Posterior cingulate gyrus (tissue), 11 donors: ENCODE measurements at places on chromosomes 1 and 21.

GRCh38 chr1:181089017-181089675 lies 646 bp downstream of the IER5 start:
- no peak for DNase-seq

- DNase-seq = no peak
These were observed 2.2 kb downstream of the IER5 start for GRCh38 chr1:181090641-181091126.

- no peak for DNase-seq
These were observed 172.7 kb downstream of the RASAL2 start for GRCh38 chr1:178266619-178267066.

DNA sequence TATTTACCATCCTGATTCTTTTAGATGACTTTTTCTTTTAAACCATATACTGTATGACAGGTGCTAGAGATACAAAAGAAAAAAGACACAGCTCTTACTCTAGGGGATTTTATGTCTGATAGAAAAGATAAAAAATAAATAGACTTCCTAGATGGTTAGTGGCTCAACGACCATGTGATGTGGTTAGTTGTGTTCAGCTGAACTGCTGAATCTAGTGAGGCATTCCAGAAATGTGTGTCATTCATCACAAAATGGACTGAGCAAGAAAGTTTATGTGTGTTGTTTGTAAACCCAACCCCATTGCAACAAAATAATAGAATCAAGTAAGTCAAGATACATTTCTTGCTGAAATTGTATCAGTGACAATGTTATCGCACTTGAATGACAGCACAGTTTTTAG lies 205.8 kb upstream of the LYPLAL1 start:
- no peak for DNase-seq

GRCh38 chr1:14786109-14786675 lies 187.7 kb downstream of the KAZN start:
- no peak for DNase-seq

- DNase-seq = no peak
These were observed 55.0 kb downstream of the NID1 start for GRCh38 chr1:236009857-236010256.

- DNase-seq = no peak
These were observed 3.1 kb downstream of the CTXND2 start for GRCh38 chr1:150890033-150890416.

DNA sequence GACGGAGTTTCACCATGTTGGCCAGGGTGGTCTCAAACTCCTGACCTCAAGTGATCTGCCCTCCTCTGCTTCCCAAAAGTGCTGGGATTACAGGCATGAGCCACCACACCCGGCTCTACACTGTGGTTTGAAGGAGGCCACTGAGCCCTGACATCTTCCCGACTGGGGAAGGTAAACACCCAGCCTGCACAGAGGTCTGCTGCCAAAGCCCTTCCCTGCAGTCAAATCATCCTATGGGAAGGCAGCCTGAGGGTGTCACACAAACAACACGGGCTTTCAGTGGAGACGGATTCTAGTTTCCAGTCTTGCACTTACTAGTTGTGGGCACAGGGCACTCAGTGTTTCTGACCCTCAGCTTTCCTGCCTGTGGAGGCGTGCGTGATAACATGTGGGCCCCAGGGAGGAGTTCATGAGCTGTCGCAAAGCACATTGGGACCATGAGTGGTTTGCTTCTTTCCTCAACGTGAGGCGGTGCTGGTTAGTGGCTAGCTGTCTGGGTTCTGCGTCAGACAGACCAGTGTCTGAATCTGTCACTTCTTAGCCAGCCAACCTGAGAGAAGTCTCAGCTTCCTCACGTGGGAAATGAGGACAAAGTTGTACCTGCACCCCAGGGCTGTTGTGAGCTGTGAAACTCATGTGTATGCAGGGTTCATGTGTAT lies 21.5 kb upstream of the OPRD1 start:
- DNase-seq = no peak

DNA sequence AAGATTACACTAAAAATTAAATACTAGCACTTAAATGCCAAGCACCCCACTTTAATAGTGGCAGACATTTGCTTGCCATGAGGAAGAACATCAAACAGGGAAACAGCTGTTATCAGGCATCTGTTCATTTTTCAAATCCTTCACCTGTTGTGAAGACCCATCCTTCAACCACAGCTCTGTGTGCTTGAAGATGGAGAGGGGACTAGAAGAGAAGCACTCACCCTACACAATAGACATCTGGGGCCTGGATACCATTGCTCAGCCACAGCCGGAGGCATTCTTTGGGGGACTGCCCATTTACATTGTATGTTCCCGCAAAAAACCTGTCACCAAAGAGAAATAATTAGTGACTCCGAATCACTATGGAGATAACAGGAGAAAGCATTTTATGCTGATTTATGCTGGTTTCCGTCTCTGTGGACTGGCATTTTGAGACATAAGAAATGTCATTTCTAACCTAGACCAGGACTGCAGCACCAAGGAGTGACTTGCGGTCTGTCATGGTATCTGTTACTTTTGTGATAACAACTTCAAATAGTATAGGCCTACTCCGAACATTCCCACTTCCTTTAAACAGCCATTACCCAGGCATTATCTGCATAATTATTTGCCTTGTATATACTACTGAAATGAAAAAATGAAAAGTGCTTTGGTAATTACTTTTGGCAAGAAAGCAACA lies 28.8 kb upstream of the MTF1 start:
- no peak for DNase-seq

- DNase-seq = no peak
These were observed 36.4 kb upstream of the COL6A2 start for GRCh38 chr21:46061518-46061917.

GRCh38 chr1:19560480-19560879 lies 75.1 kb upstream of the CAPZB start:
- no peak for DNase-seq

DNA sequence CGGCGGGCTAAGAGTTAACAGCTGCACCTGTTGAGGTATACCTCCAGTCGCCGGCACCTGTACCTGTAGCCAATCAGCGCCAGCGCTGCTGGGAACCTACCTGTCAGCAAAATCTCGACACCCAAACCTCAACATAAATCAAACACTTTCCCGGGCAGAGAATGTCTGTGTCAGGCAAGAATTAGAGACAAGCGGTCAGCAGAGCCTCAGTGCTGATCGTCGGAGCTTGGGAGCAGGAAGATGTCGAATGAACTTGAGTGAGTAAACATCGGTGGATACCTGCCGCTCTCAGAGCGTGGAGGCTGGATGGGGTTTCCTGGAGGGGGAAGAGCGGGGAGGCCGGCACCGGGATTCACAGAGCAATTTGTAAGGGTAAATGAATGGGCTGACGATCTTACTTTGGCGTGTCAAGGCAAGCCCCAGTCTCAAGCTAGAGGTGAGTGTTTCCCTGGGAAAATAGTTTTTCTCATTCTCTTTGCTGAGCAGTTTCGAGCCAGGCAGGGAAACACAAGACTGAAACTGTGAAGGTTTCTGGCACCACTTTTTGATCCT lies at the start of gene GRHL3:
Gene GRHL3 (plus strand): TSS at position 46 of the 552 bp plus-strand sequence. CDS start 195 bp downstream, at position 241.
- no peak for DNase-seq

GRCh38 chr1:19377812-19378718 lies 65.9 kb downstream of the SLC66A1 start:
- DNase-seq = no peak

- DNase-seq = no peak
These were observed 7.4 kb upstream of the S100A10 start for GRCh38 chr1:152000964-152001630.

GRCh38 chr1:115501476-115501875 lies 140.3 kb upstream of the VANGL1 start:
- no peak for DNase-seq

DNA sequence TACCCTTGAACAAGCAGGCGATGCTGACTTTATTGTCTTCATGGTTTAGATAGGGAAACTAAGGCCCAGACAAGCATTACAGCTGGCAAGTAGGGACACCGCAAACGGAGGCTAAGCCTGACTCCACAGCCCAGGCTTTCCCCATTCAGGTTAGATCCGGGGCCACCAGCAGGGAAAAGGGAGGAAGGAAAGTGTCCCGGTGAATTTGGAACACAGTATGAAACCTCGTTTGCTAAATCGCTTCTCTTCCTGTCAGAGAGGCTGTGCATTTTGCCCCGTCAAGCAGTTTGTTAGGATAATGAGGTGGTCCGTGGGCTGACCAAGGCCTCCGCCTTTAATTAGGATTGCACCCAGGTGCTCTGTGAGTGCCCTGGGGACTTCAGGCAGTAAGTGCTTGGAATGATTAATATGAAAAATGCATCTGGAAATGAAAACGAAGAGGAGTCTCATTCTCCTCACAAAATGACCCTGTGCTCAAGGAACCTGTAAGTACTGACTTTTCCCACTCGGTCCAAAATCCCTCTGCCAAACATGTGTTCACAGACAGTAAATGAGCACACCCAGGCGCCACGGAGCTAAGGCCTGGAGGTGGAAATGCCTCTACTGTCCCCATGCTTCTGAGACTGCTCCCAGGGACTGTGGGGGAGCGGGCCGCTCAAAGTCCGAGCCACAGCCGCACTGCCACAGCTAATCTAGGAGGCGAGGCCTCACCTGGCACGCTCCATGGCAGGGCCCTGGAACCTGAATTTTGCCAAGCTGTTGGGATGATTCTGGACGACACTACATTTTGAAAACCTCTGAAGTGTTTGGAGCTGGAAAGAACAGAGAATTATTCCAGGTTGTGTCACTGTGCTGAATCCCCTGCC lies 234.1 kb downstream of the SDCCAG8 start:
- peak; percentile 80 for DNase-seq

DNA sequence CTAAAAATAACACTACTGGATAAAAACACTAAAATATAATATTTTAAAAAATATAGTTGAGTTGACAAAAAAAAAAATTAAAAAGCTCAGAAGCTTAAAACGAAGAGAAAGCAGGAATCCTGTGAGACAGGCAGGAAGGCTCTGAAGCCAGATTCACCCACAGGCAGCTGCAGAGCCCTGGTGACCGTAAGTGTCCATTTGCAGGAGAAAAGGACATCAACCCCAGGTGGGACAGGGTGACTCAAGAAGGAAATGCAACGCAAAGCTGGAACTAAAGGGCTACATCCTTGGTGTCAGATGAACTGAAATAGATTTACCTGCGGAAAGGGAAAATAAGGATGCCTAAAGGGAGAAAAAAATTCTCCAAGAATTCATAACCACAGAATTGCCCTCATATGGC lies 46.8 kb downstream of the USP24 start:
- DNase-seq = no peak

- DNase-seq = no peak
These were observed 27.1 kb downstream of the CTNNBIP1 start for GRCh38 chr1:9882945-9883303.

DNA sequence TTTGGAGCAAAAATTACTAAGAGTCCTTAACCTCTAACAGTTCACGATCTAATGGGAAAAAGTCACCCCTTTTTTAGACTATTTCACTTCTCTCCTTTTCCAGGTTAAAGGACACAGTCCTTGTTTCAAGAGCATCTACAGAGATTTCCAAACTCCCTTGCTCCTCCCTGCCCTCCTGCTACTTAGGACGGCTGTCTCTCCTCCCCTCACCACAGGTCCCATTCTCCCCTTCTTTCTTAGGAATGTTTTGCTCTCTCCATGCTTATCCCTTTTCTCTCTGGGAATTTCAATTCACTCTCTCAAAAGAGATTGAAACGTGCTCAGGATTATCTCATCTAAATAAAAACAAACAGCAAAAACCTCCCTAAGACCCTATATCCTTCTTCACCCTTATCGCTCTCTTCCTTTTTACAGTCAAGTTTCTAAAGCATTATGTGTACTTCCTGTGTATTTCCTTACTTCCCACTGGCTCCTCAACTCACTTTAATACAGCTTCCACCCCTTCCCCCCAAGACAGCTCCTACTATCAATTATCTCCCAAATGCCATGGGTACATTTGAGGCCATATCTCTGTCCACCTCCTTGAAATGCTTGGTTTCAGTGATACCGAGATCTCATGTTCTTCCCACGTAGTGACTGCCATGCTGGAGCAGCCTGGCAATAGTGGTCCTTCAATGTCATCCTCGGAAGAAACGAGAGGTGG lies 43.2 kb upstream of the ZNF281 start:
- DNase-seq = no peak

DNA sequence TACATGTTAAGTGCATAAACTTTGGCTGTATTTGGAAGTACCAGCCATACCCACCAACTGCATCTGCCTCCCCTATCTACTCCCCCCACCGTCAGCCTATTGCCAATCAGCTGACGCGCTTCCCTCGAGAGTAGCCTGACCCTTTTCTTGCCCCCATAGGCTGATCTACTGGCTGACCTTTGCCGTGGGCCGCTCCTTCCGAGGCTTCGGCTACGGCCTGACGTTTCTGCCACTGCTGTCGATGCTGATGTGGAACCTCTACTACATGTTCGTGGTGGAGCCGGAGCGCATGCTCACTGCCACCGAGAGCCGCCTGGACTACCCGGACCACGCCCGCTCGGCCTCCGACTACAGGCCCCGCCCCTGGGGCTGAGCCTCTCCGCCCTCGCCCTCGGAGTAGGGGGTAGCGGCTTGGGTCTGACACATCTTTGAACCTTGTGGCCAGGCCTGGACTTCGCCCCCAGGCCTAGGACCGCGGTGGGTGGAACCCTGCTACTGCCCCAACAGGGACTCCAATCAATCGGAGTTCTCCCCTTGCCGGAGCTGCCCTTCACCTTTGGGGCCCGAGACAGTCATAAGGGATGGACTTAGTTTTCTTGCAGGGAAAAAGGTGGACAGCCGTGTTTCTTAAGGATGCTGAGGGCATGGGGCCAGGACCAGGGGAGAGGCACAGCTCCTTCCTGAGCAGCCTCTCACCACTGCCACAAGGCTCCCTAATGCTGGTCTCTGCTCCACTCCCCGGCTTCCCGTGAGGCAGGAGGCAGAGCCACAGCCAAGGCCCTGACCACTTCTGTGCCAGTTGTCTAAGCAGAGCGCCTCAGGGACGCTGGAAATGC lies 4.0 kb downstream of the GLMP start:
- peak; percentile 87 for DNase-seq

- no peak for DNase-seq
These were observed 12.3 kb downstream of the DDX20 start for GRCh38 chr1:111768023-111768422.

DNA sequence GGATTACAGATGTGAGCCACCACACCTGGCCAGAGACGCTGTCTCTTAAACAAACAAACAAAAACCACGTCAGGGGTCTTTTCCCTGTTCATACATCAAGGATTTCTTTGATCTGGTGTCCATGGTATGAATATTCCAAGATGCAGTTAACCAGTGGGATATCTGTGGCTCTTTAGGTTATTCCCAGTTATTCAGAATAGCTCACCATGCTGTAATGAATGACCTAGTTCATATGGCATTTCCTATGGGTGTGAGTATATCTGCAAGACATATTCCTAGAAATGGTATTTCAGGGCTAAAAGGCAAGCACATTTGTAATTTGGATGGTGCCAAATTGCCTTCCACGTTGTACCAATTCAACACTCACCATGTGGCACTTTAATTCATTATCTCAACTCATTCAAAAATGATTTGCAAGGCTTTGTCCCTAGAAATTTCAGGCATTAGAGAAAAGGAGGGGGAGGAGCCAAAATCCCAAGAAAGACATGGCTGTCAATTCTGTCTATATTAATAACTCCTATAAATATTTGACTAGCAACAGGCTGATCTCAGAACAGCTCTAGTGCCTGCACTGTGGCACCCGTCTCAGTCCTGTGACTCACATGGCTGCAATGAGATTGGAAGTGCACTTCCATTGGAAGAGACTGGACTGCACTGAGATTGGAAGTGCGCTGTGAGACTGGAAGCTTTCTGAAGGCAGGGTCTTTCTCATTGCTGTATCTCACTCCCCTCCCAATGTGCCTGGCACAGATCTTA lies 6.0 kb upstream of the STMN1 start:
- no peak for DNase-seq
